Large intestine (tissue), 12 donors: ENCODE measurements at places on chromosomes 7 and 10.
A peak's percentile ranks its signal among the peaks of the same experiment; 100 is the strongest.

DNA sequence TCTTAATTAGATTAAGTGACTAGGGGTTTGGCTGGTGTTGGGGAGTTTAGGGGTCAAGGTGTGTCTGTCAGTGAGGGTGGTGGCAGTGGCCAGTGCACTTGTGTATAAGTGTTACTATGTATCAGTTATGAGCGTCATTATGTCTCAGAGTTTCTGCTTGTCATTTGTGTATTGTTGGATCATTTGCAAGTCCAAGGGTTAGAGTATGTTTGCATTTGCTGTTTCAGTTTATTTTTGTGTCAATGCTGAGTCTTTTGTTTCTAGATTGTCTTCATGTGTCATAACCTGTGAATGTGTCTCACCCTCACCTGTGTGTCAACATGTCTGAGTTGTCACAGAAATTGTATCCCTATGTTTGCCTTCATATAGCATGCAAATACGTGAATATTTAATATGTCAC lies 97.5 kb upstream of the PAX2 start:
- peaks cover 60% of the 10 kb centered on the region for H3K27me3 ChIP-seq
- H3K4me1 ChIP-seq, result no peaks in the 10 kb centered on the region
- H3K36me3 ChIP-seq, result no peaks in the 10 kb centered on the region
- H3K27ac ChIP-seq, result no peak overlapping the region
- no peak overlapping the region for H3K4me3 ChIP-seq

- H3K36me3 ChIP-seq, result peaks cover 3% of the 10 kb centered on the region
- peak; percentile 91 for DNase-seq
- H3K27ac ChIP-seq, result peak within 1 kb of the TSS; percentile 74
- no peaks in the 10 kb centered on the region for H3K27me3 ChIP-seq
- H3K4me1 ChIP-seq, result no peaks in the 10 kb centered on the region
These were observed at the start of gene CC2D2B for GRCh38 chr10:95907456-95908253. Gene CC2D2B (plus strand): TSS chr10:95907975. CDS start chr10:95911324, 3,349 bp downstream.

DNA sequence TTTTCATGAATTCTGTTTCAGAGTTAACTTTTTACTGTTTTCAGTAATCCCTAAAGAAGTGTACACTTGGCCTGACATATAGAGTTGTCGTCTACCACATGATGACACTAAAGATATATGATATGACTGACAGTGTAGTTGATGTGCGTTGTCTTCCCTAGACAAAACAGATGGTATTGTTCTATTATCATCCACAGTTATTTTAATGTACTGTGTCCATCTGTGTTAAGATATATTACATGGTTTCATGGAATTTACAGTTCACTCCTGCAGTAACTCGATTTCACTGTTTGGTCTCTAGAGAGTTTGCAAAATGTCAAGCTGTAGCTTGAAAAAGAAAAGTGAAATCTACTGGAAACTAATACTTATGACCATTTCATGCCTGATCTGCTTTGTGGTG lies 18.1 kb downstream of the FOXP2 start:
- H3K4me3 ChIP-seq, result no peak overlapping the region
- no peaks in the 10 kb centered on the region for H3K27me3 ChIP-seq
- no peak for DNase-seq
- H3K4me1 ChIP-seq, result no peaks in the 10 kb centered on the region

GRCh38 chr7:89887489-89887888 lies 266.8 kb upstream of the STEAP1 start:
- no peak overlapping the region for H3K4me3 ChIP-seq
- H3K36me3 ChIP-seq, result no peaks in the 10 kb centered on the region
- peaks cover 4% of the 10 kb centered on the region for H3K4me1 ChIP-seq
- H3K27ac ChIP-seq, result peak overlapping the region; percentile 8
- H3K27me3 ChIP-seq, result no peaks in the 10 kb centered on the region

- no peak for DNase-seq
- H3K4me1 ChIP-seq, result no peaks in the 10 kb centered on the region
- H3K4me3 ChIP-seq, result no peak overlapping the region
- no peaks in the 10 kb centered on the region for H3K36me3 ChIP-seq
- no peak overlapping the region for H3K27ac ChIP-seq
These were observed 12.9 kb upstream of the AKR1D1 start for GRCh38 chr7:138063400-138063799.
